ENCODE measurements at places on chromosomes 6 and 20.

GRCh38 chr6:136137008-136137692 is 113.0 kb downstream of the MTFR2 start:
- DNase-seq: no peak

GRCh38 chr6:66496659-66497058 is 789.6 kb upstream of the EYS start:
- peak; percentile 32 for DNase-seq

- peak; percentile 78 for DNase-seq
These were observed 83.8 kb downstream of the FNDC1 start for GRCh38 chr6:159252955-159253508.

DNA sequence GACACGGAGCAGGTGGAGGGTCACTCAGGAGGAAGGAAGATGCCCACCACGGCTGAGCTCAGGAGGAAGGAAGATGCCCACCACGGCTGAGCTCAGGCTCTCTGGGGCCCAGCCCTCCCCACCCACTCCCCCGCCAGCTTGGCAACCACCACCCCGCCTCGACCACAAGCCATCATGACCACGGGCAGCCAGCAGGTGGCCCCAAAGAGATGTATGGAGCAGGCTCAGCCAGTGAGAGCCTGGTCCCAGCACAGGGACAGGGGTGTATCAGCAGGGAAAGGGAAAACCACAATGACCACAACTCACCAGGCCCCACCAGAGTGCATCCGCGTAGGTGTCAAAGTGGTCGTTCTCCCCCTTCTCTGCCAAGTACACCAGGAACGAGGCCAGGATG is 30.4 kb downstream of the KCNQ2 start:
- DNase-seq: peak; percentile 74

GRCh38 chr6:148466158-148466557 is 123.5 kb downstream of the SASH1 start:
- DNase-seq: no peak

GRCh38 chr6:114315831-114316595 is 26.8 kb downstream of the HS3ST5 start:
- DNase-seq: no peak

DNA sequence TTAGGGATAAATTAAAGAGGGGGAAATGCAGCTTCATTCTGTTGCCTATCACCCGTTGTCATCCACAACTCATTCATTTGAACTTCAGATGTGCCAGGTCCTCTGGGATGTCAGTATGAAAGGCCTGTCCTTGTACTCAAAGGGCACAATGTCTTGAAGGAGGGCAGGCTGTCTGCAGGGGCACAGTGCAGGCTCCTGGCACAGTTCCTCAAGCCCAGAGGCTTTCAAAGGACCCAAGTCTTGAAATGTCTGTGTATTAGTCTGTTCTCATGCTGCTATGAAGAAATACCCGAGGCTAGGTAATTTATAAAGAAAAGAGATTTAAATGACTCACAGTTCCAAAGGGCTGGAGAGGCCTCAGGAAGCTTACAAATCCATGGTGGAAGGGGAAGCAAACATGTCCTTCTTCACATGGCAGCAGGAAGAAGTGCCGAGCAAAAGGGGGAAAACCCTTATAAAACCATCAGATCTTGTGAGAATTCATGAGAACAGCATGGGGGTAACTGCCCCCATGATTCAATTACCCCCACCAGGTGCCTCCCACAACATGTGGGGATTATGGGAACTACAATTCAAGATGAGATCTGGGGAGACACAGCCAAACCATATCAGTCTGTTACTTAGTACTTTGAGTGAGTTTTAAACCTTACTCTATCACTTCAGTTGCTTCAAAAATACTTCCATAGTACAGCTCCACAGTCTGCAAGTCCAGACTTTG is 9.4 kb downstream of the SNX9 start:
- DNase-seq: no peak

DNA sequence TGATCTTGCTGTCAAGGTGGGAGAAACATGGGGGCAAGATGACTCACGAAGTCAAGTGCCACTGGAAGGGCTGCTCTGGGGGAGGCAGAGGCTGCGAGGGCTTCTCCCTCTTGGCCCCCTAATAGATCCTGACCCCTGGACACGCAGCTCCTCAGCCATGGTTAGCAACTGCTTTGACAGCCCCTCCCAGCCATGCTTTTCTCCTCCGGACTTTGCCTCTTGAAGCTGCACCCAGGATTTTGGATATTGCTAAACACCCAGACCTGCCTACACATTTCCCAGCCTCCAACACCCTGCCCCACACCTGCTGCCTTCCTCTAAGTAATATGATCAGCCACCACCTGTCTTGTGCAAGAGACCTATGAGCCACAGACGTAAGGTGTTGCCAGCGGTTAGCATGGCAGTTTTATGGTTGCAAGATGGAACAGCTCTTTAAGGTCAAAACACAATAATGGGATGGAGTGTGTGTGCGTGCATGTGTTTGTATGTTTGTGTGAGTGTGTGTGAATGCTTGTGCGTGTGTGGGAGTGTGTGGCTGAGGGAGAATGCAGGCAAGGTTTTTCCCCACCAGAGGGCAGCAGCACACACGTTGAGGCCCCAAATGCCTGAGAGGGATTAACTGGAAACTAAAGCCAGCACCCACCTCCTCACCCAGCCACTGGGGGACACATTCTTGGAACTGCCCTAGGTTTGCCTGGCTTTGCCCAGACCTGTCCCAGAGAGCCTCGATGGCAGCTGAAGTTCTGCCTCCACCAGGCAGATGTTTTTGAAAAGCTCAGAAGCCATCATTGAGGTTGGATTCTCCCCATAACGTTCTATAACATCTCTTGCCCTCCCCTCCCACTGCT is 2.5 kb downstream of the IP6K3 start:
- DNase-seq: peak; percentile 87

DNA sequence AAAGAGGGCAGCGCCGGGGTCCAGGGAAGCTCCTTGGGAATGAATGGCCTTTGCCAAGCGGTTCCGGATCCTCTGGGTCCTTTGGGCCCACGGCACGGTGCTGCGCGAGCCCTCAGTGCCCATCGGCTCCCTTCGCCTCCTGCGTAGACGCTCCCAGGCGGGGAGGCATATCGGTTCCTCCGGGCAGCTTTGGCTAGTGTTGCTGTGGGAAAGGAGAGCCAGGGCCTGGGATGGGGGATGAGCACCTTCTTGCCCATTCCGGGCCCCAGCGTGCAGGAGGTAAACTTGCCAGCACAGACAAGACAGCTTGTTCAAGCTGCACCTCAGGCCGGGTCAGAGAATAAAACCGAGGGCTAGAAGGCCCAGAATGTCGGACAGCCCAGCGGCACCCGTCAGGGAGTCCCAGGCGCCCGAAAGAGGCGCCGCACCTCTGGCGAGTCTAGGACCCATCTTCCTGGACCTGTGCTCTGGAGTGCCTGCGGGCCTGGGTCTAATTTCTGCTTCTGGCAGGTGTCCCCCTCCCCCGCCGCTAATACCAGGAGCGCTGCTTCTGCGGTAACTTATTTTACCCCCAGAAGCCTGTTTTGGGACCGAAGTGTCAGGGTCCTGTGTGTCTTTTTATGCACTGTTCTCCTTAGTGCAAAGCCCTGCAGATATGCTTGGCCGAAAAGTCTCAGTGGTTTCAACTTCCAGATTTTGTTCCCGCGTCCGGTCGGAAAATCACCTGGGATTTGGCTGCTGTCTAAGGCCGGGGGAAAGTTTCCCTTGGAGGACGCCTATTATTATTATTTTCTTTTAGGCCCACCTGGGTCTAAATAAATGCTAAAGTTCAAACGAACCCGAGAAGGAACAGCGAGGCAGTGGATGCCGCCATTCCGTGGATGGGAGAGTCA is 1.7 kb upstream of the TFAP2C start:
- no peak for DNase-seq

- DNase-seq: no peak
These were observed 44.3 kb upstream of the IRF4 start for GRCh38 chr6:347232-347631.

DNA sequence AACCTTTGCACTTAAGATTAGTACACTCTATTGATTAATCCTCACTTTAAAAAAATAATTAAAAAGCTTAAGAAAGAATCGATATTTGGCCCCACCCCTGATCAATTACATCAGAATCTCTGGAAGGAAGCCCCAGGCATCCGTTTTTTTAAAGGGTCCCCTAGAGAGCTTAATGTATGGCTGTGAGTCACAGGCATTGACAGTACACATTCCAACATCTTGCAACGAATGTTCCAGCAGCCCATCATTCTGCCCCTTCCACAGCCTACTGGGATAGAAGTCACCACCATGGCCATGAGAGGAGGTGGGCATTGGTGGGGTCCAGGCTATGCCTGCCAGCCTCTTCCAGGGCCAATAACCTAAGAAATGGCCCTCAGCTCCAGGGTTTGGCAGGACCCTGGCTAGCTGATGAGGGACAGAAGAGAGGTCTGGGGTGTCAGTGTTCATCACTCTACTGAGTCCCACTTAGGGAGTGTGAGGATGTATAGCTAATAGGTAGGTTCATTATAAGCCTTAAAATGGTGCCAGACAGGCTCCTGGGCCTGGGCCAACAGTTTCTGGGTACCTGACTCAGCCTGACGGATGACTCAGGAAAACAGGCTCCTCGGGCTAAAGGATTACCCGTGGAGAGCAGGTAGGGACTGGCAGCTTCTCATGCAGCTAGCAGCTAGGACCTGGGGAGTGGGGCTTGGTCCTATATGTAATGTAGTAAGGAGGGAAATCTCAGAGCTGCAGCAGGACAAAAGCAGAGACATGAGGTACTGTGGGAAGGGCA is 40.4 kb downstream of the MDGA1 start:
- DNase-seq: no peak

GRCh38 chr6:156026486-156027247 is 571.0 kb upstream of the NOX3 start:
- no peak for DNase-seq

GRCh38 chr20:41171736-41172295 is 34.5 kb downstream of the PLCG1 start:
- no peak for DNase-seq

GRCh38 chr6:166032366-166033200 is 135.1 kb downstream of the TBXT start:
- DNase-seq: peak; percentile 36

DNA sequence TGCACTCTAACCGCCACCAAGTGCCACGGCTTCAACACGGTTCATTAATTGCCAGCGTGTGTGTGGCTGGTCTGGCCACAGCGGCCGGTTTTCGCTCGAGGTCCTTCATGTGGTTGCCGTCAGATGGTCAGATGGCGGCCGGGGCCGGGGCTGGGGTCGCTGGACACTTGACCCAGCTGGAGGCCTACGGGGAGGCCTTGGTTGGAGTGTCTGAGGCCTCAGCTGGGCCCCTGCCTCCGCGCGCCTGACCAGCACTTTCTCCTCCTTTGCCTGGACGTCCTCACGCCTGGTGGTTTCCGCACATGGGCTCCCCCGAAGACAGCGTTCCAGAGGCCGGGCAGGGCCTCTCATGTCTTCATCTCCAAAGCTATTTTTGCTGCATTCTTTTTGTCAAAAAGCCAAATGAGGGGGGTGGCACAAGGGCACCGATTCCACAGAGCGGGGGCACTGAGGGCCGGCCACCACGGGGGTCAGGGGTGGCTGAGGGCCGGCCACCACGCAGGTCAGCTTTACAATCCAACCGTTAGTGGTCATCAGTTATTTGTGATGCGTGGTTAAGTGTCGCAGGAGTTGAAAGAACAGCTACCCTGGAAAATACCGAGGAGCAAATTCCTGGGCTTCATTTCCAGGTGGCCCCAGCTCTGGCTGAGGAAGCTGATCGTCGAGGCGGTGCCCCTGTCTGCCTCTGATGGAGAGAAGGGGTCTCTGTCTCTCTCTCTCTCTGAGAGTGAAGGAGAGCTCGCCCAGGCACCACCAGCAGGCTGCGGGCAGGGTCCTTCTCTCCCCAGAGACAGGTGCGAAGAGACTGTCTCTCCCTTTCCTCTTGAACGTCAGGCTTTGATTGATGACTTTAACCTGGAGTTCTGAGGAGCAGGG is 50.5 kb upstream of the FRMD1 start:
- DNase-seq: no peak

All from HEK293T (cell line).